ENCODE measurements at places on chromosomes 7 and 10.

- DNase-seq, result no peak
These were observed 109.7 kb downstream of the SLIT1 start for GRCh38 chr10:97075961-97076525.

GRCh38 chr10:59290448-59290847 is 71.9 kb downstream of the FAM13C start:
- no peak for DNase-seq

DNA sequence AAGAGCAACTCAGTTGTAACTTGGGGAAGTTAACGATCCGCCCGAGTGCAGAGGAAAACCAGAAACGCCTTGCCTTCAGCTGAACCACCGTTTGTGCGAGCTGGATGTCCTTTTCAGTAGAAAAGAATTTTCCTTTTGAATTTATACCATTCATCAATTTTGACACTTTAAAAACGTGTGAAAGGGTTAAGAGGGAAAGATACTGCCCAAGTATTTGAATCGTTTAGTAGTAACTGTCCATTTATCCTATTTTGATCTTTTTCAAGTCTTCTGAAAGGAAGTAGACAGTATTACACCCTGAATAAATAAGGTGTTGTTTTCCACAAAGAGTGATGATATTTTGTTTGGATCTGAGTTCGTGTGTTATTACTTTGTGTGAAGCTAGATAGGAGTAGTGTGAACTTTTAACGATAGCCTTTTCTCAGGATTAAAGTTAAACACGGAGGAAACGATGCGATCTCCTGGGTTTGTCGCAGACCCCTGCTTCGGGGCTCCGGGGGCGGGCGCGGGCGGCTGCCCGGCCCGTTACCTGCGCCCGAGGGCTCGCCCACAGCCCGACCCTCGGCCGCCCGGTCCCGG is 830 bp upstream of the BMI1 start:
- DNase-seq, result no peak

GRCh38 chr7:20107582-20107981 is 109.6 kb downstream of the MACC1 start:
- no peak for DNase-seq

- DNase-seq, result no peak
These were observed 5.7 kb upstream of the RBM28 start for GRCh38 chr7:128349466-128349825.

GRCh38 chr7:41403291-41403690 is 299.6 kb downstream of the INHBA start:
- DNase-seq, result no peak

DNA sequence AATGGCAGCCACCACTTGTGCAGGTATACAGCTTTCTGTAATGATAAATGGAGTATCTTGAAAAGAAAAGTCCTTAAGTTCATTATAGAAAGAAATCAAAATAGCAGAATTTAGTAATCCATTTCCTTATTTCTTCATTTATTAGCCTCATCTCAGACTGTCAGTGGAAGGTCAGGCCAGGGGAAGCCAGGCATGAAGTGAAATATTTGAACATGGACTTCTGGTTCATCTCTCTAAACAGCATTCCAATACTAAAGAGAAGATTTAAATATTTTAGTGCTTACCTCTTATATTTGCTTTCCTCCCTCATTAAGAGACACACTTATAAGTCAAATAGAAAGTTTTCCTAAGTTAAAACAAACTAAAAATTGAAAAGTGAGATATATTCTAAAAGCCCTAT is 26.8 kb downstream of the TRDMT1 start:
- DNase-seq, result no peak

- DNase-seq, result no peak
These were observed 7.5 kb upstream of the SND1 start for GRCh38 chr7:127644484-127644883.

- no peak for DNase-seq
These were observed 92.4 kb downstream of the WDR11 start for GRCh38 chr10:120943542-120943941.

DNA sequence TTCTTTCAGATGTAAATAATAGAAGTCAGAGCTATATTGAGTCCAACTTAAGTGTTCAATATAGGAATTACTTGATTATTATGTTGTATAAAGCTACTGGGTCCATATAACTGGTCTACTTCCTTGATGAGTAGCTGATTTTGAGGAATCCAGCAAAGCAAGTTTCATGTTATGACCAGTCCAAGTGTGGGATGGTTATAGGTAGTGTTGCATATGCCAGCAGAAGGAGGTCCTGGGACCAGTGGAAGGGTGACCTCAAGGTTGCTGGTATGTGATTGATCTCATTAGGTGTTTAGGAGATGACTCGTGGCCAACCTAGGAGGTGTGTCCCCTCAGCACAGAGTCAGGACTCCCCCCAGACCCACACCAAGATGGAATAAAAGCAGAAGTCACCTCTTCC is 551.5 kb downstream of the KCNMA1 start:
- DNase-seq, result no peak

DNA sequence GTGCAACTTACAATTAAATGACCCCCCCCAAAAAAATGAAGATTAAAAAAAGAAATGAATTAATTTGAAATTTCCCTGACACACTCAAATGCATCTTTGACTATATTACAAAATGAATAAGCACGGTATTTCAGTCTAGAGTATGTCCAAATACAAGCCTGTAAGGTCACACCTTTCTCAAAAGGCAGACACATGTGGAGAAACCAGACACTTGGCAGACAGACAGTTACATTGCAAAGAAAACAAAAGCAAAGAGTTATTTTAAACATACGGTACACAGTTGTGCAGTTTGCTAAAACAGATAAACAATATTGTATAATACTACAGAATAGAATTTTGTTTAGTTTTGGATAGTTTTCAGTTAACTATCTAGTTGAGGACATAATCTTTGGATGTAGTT is 153.0 kb downstream of the ATE1 start:
- DNase-seq, result no peak

- DNase-seq, result peak; percentile 16
These were observed 1.2 kb upstream of the ARPC1B start for GRCh38 chr7:99373091-99374066.

DNA sequence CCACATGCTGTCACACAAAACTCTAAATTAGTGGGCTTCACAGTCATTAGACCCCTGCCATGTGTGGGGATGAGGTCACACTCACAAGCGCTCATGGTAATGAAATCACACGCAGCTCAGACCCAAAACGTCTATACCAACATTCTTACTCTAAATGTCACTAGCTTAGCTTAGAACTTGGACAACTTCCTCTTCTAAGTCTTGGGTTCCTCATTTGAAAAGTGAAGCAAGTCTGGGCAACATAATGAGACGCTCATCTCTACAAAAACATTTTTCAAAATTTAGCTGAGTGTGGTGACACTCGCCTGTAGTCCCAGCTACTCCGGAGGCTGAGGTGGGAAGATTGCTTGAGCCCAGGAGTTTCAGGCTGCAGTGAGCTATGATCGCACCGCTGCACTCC is 92.7 kb upstream of the MACROH2A2 start:
- DNase-seq, result no peak

GRCh38 chr7:116780521-116780920 is 81.9 kb upstream of the CAPZA2 start:
- DNase-seq, result no peak

GRCh38 chr10:127563718-127564553 is 14.8 kb downstream of the NPS start:
- no peak for DNase-seq

GRCh38 chr7:77284616-77285015 is 85.0 kb upstream of the FGL2 start:
- DNase-seq, result no peak

DNA sequence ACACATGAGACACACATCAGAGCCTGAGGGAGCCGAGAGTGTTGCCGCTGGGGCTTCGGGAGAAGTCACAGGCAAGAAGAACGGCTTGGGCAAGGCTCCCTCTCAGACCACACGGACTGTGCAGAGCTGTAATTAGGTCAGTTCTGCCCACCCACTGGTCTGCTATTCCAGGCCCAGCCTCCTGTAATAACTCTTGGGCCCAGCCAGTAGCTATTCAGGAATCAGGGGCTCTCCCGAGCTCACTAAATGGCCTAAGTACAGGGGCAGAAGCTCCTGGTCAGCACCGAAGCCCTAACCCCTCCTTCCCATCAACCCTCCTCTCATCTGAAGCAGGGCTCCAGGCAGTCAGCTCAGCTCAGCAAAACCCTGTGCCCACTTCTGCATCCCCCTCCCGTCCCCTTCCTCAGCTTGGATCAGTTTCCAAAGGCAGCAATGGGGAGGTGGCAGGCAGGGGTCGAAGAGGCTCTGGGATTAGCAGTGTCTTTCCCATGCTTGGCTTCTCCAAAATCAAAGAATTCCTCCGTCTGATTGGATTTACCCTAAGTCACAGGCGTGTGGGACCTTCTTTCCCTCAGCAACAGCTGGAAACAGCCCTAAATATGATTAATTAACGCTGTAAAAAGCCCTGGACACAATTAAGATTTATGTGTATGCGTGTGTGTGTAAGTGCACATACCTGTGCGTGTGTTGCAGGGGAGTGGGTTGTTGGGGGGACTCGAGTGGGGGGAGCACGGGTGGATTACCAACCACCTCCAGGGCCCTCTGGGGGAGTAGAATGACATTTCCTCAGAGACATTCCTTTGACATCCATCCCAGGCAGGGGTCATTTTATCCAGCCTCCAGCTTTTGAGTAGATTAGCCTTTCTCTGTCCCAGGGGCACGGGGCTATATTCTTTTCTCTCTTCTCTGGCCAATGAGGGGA is 48.4 kb upstream of the BTRC start:
- no peak for DNase-seq

DNA sequence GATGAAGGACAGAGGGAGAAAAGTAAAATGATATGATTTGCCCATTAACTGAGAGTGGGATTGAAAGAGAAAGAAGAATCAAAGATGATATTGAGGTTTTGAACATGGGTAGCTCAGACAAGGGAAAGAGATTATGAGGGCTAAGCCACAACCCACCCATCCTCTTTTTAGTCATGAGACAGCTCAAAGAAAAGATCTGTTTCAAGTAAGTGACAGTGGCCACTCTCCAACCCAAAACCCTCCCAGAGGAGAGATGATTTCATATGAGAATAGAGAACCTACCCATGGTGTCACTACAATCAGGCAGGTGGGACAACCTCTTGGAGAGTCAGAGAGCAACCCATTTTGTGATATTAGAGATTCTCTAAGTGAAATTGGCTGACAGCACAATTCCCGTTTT is 32.2 kb downstream of the PLXNA4 start:
- DNase-seq, result no peak

GRCh38 chr10:130714742-130715467 is 578.7 kb downstream of the GLRX3 start:
- DNase-seq, result no peak

GRCh38 chr10:99368646-99369045 is 39.5 kb downstream of the CNNM1 start:
- DNase-seq, result no peak

- DNase-seq, result no peak
These were observed 546.0 kb upstream of the FZD8 start for GRCh38 chr10:36188080-36188453.

- no peak for DNase-seq
These were observed 24.1 kb upstream of the SFRP5 start for GRCh38 chr10:97795886-97796285.

DNA sequence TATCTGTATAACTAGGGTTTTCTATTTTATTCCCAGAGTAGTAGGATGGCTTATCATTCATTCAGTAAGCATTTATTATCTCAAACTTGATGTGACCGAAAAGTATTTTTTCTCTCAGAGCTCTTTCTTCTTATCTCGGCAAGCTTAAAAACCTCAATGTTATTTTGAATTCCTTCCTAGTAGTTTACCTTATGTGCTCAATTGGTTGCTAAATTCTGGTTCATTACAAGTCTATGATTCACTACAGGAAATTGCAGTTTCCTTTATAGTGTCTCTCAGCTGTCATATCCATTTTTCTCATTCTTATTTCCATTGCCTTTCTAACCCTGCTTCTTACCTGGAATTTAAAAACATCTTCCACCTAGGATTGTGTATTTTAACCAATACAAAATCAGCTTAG is 12.6 kb upstream of the ICA1 start:
- no peak for DNase-seq

DNA sequence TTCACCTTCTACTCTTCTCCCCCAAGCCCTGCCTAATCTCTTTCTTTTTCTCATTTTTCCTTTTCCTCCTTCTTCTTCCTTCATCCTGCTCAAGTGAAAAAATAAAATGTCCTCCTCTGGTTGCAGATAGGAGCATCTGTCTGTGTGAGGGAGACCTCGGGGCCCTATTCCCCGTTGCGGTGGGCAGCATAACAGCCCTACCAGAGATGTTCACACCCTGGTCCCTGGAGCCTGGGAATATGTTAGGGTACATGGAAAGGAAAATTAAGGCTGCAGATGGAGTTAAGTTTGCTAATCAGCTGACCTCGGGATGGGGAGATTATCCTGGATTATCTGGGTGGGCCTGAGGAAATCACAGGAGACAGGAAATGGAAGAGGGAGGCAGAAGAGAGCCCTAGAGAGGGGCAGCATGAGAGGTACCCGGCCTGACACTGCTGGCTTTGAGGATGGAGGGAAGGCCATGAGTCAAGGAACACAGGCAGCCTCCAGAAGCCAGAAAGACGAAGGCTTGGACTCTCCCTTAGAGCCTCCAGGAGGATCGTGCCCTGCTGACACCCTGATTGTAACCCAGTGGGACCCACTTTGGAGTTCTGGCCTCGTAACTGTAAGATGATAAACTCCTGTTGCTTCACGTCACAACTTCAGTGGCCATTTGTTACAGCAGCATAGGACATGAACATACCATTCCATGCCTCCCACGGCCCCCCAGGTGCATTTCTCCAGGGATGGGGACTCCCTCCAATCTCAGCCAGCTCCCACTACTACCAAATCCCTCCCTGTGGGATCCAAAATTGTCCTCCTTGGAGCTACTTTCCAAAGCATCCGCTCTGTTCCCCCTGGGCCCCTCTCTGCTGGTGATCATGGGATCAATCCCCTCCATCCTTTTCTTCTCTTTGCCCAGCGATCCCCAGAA is 39.0 kb upstream of the ZMIZ1 start:
- DNase-seq, result no peak

DNA sequence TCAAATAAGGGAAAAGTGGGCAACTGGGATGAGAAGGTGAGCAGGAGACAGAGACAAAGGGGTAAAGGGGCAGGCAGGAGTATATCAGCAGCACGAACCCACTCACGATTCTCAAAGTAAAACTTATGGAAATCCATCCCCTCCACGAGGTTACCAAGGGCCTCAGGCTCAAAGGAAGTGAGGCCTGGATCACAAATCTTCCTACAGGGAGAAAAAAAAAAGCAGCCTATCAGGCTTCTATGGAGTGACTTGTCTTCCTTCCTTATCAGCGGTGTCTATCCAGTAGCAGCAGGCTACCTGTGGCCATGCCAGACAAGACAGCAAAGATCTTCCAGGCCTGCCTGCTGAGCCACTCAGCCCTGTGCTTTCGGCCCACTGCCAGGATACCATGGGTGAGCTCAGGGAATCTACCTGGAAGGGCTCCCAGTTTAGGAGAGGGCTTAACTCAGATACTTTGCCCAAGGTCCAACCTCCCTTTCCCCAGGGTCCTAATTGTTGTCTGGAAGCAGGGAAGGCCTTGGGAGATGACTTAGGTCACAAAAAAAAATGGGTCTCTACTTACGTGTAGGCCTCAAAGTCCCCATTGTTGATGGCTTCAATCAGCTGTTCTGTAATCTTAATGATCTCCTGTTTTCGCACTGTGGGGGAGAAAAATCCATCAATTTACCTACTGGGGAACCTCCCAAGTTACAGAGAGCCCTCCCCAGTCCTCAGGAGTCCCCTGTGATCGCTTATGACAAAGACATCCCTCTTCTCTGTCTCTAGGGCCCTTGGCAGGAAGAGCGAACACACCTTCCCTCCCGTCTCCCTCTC is 5.7 kb upstream of the NDST2 start:
- DNase-seq, result no peak

- no peak for DNase-seq
These were observed 48.4 kb downstream of the GATA3 start for GRCh38 chr10:8102708-8103401.

- DNase-seq, result no peak
These were observed 15.3 kb downstream of the UCMA start for GRCh38 chr10:13218878-13219277.

- no peak for DNase-seq
These were observed 233.8 kb upstream of the NEBL start for GRCh38 chr10:21130683-21131442.

Data from effector memory CD8-positive, alpha-beta T cell (primary cell).